GM23338 (cell line): ENCODE measurements at places on chromosomes 2 and 18. TPM values are rescaled to one million over a fixed set of nuclear protein-coding genes. Genes with fewer than 3 reads are reported as not detected.

GRCh38 chr2:10408649-10409579 is 39.2 kb downstream of the ODC1 start:
- H3K27ac ChIP-seq = no peak overlapping the region
- DNase-seq = peak; percentile 91
- H3K4me1 ChIP-seq = no peaks in the 10 kb centered on the region; the same call in 1 of the 2 replicates
- H3K27me3 ChIP-seq = no peaks in the 10 kb centered on the region

DNA sequence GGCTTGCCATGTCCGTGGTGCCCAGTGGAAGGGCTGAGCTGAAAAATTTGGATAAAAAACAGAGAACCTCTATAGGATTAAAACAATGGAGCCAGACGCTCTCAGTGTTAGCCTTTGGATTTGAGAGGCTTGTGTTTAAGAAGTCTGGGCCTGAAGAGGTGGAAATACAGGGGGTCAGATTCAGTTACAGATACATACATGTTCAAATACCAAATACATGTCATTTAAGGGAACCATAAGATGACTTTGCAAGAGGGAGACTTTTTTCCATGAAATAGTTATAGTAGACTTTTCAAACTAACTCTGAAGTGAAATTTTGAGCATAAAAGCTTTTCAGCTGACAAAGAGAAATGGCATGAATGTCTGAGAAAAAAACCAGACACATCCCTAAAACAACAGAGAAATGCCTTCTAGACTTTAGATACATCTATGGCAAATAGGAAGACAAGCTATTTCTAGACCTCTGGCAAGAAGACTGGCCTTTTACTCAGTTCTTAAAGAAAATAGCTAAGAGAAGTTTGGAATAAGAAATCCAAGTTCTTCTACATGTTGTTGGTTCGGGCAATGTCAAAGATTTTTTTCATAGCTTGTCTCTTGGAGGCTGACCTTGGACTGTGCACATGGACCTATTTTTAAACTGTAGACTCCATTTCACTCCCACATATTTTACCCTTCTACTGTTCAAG is 112.9 kb downstream of the LTBP1 start:
- H3K4me1 ChIP-seq = peaks cover 10% of the 10 kb centered on the region; the same call in 1 of the 2 replicates
- no peak overlapping the region for H3K27ac ChIP-seq
- H3K4me3 ChIP-seq = no peak overlapping the region
- no peaks in the 10 kb centered on the region for H3K36me3 ChIP-seq
- H3K27me3 ChIP-seq = no peaks in the 10 kb centered on the region

DNA sequence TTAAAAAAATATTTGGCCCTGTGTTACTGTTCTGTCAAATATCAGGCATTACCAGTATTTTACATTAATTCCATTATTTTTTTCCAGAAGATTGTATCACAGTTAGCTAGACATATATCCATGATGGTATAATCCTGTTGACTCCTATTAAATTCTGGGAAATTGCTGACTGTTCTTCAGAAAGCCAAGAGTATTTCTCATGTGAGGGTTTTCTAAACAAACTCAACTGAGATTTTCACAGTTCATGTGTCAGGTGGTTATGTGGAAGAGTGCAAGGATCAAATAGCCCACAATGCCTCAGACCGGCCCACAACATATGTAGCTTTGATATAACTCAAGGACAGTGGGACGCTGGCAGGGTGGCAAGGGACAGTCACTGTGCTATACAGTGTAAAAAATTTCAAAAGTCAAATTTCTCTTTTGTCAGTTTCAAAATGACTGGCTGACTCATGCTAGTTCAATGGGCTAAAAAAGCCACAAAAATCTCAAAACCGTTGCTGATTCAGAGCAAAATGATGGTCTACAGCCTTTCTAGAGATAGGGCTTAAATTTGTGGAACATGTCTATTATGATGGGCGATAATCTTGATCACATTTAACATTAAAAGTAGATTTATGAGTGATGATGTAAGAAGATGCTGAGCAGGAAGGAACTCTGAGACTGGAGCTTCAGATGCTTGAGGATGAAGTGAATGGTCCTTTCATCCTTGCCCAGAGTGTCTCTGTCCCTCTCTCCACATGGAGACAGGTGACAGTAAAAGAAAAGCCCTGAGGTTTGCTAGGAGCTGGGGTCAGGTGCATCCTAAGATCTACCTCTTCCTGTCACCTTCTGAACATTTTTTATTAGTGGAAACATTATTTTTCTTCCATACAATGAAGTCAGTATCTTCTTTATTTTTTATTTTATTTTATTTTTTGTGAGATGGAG is 175.8 kb upstream of the PIEZO2 start:
- no peak overlapping the region for H3K4me3 ChIP-seq
- H3K4me1 ChIP-seq = no peaks in the 10 kb centered on the region
- H3K27ac ChIP-seq = no peak overlapping the region
- DNase-seq = no peak

DNA sequence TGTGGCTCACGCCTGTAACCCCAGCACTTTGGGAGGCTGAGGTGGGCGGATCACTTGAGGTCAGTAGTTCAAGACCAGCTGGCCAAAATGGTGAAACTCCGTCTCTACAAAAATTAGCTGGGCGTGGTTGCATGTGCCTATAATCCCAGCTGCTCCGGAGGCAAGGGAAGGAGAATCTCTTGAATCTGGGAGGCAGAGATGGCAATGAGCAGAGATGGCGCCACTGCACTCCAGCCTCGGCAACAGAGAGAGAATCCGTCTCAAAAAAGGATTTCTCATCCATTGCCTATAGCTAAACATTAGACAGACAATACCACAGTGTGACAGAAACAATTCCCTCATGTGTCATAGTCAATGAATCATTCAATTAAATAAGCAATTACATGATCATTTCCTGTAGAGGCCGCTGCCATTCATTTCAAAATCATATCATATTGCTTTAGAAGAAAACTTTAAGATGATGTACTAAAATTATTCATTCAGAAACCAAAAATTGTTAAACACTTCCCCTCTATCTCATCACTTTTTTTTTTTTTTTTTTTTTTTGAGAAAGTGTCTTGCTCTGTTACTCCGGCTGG is 69.5 kb upstream of the TGIF1 start:
- H3K36me3 ChIP-seq = no peaks in the 10 kb centered on the region
- no peaks in the 10 kb centered on the region for H3K27me3 ChIP-seq
- H3K27ac ChIP-seq = no peak overlapping the region
- DNase-seq = no peak

Gene SH2D6
- 0.26 and 0.37 TPM in 2 replicates for polyA plus RNA-seq

Gene TMEM247
- polyA plus RNA-seq = not detected in 2 replicates
